ENCODE measurements at places on chromosomes 3 and 15.

- DNase-seq = no peak
These were observed 151.5 kb upstream of the C2CD4B start for GRCh38 chr15:62316413-62317060.

- no peak for DNase-seq
These were observed 391.6 kb upstream of the DPPA4 start for GRCh38 chr3:109728861-109729494.

- no peak for DNase-seq
These were observed 16.1 kb downstream of the C3orf22 start for GRCh38 chr3:126542340-126543241.

GRCh38 chr15:41804361-41804760 is 23.5 kb upstream of the JMJD7 start:
- DNase-seq = no peak

GRCh38 chr15:63185206-63185605 is 4.2 kb upstream of the RAB8B start:
- peak; percentile 20 for DNase-seq

DNA sequence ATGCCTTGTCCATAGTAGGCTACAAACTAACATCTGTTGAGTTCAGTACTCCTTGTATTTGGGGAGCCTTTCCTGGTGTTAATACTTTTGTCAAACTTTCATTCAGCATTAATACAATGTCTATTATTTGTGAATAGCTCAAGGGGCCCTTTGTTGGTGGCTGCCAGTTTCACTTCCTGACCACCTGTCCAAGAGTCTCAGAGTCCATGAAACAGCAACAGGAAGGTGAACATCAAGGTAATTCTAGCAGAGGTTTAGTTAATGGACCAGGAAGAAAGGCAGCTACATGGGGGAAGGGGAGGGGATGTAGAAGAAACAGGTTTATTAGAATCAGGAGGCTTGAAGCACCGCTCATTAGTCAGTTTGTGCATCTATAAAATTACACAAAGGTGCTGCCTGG is 386.9 kb downstream of the PDCD6IP start:
- DNase-seq = no peak

DNA sequence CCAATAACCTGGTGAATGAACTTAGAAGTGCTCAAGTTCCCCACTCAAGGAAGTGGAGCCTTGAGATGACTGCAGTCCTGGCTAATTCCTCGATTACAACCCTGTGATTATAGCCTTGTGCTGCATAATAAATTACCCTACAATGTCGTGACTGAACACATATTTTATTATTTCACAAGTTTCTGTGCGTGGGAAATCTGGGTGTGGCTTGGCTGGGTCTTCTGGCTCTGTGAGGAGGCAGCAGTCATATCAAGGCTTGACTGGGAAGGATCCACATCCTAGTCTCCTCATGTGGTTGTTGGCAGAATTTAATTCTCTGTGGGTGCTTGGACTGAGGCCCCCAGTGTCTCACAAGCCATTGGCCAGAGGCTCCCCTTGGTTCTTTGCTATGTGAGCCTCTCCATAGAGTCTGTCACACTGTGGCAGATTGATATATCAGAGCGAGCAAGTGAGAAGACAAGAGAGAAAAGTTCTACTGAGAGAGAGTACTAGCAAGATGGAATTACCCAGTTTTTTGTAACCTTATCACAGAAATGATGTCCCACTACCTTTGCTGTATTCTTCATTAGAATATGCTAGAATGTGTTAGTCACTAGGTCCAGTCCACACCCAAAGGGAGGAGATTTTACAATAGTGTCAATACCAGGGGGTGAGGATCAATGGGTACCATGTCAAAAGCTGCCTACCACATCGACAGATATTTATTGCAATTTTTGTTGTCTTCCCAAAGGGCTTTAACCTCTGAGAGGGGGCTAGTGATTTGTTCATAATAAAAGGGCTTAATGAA is 102.8 kb upstream of the TBC1D5 start:
- no peak for DNase-seq

DNA sequence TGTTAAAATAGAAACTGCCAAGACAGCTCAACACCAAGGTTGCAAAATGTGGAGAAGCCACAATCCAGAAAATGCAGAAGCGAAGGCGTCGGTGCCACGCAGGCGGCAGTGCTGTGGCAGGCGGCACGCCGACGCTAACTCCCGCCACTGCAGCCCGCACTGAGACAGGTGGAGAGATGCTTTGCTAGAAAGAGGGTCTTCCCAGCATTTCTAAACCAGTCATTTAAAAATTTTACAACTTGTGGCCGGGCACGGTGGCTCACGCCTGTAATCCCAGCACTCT is 23.2 kb downstream of the CYFIP1 start:
- no peak for DNase-seq

GRCh38 chr15:58164926-58165325 is 26.7 kb downstream of the AQP9 start:
- DNase-seq = no peak

- no peak for DNase-seq
These were observed 6.8 kb upstream of the RTP2 start for GRCh38 chr3:187709155-187709554.

DNA sequence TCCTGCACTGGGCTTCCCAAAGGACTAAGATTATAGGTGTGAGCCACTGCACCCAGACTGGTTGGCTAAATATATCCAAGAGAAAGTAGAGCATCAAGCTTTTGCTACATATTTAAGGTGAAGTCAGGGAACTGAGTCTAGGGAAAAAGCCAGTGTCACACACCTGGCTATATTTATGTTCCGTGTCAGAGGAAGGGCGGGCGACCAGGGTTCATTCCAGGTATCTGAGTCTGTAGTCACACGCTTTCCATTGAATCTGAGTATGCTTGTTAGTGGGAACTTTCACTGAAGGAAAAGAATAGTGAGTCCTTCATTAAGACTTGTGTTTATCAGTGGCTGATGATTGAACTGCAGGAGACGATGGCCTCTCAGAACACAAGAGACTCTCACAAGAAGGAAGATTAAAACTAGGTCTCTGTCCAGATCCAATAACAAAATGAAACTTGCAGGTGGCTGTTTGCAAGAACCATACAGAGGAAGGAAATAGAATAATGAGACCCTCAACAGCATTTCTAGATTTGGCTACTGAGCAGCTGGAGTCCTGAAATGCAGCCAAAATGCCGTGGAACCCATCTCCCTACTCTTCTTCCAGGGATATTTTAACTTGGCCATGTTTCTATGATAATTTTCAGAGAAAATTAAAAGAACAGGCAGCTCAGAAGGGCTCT is 276.3 kb downstream of the THSD4 start:
- no peak for DNase-seq

- DNase-seq = no peak
These were observed 260.5 kb downstream of the WDR72 start for GRCh38 chr15:53498996-53499395.

DNA sequence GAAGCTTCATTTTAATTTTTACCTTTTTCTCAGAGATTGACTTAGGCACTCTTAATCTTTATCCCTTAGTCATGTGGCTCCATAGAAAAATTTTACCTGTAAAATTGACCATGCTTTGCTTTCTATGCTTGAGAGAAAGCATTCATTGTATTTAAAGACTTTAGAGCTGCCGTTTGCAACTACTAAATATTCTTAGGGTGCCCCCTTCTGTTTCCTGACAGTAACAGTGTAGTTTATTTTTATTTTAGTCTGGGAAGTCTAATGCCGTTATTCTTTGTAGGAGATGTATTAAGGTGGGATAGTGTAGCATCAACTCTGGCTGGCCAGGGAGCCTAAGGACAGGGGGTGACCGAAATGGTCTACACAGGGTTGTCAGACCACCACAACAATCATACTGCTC is 84.5 kb upstream of the SYNPR start:
- DNase-seq = no peak

- peak; percentile 47 for DNase-seq
These were observed 59.7 kb downstream of the NOX5 start for GRCh38 chr15:69074001-69074842.

- DNase-seq = no peak
These were observed 21.2 kb downstream of the SLC7A14 start for GRCh38 chr3:170564664-170565063.

- no peak for DNase-seq
These were observed 6.4 kb downstream of the STRA6 start for GRCh38 chr15:74196175-74196574.

- DNase-seq = no peak
These were observed 58.2 kb upstream of the PCSK6 start for GRCh38 chr15:101547737-101548136.

Measured in SHP77 treated with DMSO at 0.1 percent for 48 hours (cell line).